Peyer's patch (tissue), 4 donors: ENCODE measurements at places on chromosomes 2 and 18.
A peak's percentile ranks its signal among the peaks of the same experiment; 100 is the strongest.

- DNase-seq, result peak; percentile 75
These were observed 94.8 kb downstream of the MTA3 start for GRCh38 chr2:42663106-42663780.

DNA sequence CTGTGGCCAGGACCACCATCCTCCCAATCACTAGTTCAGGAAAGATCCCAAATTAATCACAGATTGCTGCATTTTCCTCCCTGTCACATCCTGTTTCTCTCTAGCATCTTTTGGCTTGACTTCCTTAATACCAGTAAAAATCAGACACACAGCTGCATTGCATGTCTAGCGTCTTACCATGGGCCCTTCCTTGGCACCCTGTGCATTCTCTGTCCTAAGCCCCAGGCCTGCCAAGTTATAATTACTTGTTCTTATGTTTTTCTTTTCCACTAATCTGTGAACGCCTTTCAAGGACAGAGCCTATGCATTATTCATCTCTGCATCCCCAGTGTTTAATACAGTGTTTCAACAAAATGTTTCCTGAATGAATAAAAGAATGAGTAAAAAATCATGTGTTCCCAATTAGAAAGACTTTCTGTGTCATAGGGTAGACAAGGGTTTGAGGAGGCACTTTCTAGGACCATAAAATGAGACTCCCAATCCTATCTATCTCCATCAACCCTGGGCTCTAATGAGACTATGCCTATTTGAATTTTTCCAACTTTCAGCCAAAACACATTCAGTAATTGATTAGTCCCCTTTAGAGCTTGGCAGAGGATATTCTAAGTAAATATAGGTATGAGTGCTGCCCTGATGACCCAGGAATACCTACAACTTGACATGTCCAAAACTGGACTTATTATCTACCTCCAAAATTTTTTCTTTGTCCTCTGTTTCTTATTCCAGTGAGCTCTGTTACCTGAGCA, 10.3 kb upstream of the NT5C1B start:
- no peak for DNase-seq

GRCh38 chr2:67055387-67056304, 341.5 kb upstream of the ETAA1 start:
- DNase-seq, result no peak

DNA sequence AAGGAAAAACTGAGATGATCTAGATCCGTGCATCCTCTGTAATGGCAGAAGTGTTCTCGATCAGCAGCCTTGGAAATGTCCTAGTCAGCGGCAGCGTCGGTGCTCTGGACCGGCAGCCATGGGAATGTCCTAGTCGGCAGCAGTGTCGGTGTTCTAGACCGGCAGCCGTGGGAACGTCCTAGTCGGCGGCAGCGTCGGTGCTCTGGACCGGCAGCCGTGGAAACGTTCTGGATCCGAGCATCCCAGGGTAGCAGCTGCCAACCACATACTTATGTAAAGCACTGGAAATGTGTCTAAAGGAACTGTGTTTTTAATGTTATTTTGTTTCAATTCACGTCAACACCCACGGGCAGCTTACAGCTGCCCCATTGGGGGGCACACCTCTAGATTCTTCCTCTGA, 58.7 kb downstream of the GBX2 start:
- DNase-seq, result no peak

DNA sequence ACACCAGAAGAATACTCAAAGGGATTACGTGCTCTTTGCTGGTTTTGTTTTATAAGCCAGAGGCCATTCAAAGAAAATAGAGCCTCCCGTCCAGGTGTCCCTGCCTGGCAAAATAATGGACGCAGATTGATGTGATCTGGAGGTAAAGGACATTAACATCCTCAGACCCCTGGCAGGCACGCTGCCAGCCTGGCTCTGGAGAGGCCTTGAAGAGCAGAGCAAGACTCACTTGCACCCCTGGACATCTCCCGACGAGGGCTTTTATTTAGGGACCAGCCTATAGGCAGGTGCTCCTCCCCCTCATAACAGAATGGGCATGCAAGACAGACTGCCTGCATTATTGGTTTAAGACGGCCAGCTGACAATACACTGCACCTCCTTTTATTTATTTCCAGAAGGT, 291.3 kb downstream of the BCL11A start:
- DNase-seq, result no peak

- DNase-seq, result no peak
These were observed 130.7 kb downstream of the AQP4 start for GRCh38 chr18:26734760-26735159.

- no peak for DNase-seq
These were observed 43.7 kb downstream of the CERKL start for GRCh38 chr2:181613241-181613640.
